ENCODE measurements at places on chromosomes 4 and X.
A peak's percentile ranks its signal among the peaks of the same experiment; 100 is the strongest.

DNA sequence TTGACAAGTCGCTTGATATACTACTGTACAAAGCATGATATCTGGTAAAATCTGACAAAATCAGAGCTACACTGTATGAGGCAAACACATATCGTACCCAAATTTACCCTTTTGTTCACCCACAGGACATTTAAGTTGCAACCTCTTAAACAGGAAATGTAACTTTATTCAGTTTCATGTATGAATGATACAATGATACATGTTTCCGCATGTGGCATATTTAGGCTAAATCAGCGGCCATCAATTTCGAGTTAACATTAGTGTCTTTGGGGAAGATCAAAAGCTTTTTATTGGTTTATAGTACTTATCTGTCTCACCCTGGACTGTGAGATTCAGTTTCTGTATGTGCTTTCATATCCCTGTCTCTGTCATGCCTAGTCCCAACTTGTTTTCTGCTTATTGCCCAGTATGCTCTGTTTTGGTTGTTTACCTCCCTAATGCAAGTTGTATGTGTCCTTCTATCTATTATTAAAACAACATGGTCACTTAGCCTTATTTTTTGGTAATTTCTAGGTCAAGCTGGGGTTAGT, 97.3 kb upstream of the HPRT1 start:
- no peak for DNase-seq

- no peak for DNase-seq
Measured at GRCh38 chr4:14903321-14903720, 99.0 kb upstream of the CPEB2 start.

- DNase-seq = no peak
Measured at GRCh38 chrX:51759055-51759839, 16.0 kb downstream of the GSPT2 start.

- peak; percentile 49 for DNase-seq
Measured at GRCh38 chr4:21882051-21882839, 66.3 kb downstream of the KCNIP4 start.

DNA sequence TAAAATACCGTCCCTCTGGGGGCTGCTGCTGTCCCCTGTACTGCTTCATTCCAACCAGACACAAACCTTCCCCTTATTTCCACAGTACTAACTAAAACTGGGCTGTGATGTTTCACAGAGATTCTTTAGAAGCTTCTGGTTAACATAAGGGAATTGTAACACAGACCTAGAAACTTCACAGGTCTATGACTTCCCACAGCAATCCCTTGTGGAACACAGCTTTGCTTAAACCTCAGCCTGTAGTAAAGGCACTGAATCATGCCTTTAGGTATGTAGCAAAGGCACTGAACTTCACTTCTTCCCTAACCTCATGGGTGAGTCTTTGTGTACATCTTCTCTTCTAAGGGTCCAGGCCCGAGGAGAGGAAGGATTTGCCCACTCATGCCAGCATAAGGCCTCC, 49.4 kb downstream of the SPINK2 start:
- no peak for DNase-seq

DNA sequence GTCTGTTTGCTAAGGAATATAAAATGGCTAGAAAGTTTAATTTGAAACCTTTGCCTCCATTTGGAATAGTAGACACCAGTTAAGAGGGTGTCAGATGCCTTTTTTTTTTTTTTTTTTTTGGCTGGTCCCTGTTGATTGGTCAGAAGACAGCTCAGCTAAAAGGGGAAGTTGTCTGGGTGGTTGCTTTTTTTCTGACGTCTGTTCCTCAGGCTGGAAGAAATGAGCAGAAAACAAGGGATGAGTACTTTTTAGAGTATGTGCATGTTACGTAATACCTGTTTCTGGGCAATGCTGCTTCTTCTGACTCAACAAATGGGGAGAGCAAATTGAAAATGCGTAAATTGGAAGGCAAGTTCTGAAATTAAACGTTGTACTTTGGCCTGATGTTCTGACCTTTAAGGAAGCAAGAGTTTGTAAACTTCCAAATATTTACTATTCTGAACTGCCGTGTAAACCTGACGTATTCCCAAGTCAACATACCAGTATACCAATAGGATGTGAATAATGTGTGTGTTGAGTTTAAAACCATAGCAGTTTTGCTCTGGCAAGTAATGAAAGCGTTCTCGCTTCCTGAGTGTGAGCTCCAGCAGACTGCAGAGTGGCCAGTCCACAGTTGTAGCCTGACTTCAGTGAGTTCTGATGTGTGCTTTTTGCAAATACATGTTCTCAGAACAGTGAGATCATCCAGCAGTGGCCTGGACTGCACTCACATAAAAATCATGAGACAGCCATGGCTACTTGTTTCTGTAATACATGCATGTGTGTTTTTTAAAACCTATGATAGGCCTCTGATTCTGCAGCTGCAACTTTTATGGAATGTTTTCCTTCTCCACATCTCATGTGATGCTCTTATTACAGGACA, 1.7 kb downstream of the SAT1 start:
- peak; percentile 69 for DNase-seq

- DNase-seq = no peak
Measured at GRCh38 chrX:72038016-72038415, 93.7 kb downstream of the RTL5 start.

- DNase-seq = no peak
Measured at GRCh38 chr4:114941503-114941902, 171.9 kb downstream of the NDST4 start.

DNA sequence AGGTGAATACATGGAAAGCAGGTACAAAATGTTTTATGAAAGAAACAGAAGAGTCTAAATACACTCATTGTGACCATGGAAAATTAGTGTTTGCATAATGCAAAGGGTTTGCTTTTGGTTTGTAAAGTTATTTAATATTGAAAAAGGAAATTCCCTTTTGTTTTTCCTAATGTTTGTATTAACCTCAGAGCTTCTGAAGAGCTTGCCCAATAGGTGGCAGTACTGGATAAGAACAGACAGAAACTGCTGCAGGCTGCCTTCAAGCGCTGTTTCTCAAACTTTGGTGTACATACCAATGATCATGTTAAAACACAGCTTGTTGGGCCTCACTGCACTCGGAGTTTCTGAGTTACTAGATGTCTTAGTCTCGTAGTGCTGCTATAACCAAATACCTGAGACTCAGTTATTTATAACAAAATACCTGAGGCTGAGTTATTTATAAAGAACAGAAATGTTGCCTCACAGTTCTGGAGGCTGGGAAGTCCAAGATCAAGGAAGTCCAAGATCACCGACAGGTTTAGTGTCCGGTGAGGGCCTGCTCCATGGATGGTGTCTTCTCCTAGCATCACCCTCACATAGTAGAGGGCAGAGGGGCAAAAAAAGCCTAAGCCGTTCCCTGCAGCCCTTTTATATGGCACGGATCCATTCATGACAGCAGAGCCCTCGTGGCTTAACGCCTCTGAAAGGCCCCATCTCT, 54.2 kb downstream of the SUPT20HL2 start:
- peak; percentile 75 for DNase-seq

DNA sequence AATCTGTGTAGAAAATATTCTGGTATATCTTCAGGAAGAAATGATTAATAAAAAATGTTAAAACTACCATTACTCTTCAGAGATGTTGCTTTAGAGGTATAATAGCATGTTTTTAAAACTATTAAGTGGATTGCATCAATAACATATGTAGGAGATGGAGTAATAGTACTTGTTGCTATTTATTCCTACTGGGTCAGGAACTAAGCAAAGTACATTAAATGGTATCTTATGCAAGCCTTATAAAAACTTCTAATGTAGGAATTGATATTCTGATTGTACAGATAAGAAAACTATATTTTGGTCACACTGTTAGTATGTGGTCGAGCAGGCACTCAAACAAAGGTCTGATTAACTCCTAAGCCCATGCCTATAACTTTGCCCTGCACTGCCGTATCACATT, 31.4 kb upstream of the PDLIM5 start:
- no peak for DNase-seq

DNA sequence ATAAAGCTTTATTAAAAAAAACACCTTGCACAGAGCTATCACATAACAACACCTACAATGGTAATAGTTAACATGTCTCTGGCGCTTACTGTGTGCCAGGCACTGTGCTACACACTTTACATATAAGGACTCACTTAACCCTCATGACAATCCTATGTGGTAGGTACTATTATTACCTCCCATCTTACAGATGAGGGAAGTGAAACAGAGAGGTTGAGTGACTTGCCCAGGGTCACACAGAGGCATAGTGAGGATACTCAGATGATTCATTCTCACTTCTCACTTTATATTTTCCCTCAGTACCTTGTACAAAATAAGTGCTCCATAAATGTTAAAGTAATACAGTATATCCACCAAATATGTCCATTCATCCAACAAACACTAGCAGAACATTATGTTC, 43.4 kb upstream of the IQSEC2 start:
- DNase-seq = no peak

DNA sequence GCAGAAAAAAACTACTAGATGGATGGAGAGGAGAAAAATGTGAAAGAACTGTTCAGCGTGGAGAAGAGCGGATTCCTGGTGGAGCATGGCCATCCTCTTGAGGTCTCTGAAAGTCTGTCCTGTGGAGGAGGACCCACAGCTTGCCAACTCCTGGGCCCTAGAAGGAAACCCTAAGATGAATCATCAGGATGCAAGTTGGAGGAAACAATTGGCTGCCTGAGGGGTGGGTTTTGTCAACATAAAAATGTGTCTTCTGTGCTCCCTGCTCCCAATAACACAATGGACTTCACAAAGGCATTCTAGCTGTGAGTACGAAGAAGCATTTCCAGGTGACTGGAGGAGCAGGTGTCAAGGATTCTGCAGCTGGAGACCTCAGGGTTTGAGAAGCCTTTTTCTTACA, 37.2 kb downstream of the CNGA2 start:
- DNase-seq = no peak

GRCh38 chr4:101794806-101795205, 4.3 kb downstream of the BANK1 start:
- no peak for DNase-seq

DNA sequence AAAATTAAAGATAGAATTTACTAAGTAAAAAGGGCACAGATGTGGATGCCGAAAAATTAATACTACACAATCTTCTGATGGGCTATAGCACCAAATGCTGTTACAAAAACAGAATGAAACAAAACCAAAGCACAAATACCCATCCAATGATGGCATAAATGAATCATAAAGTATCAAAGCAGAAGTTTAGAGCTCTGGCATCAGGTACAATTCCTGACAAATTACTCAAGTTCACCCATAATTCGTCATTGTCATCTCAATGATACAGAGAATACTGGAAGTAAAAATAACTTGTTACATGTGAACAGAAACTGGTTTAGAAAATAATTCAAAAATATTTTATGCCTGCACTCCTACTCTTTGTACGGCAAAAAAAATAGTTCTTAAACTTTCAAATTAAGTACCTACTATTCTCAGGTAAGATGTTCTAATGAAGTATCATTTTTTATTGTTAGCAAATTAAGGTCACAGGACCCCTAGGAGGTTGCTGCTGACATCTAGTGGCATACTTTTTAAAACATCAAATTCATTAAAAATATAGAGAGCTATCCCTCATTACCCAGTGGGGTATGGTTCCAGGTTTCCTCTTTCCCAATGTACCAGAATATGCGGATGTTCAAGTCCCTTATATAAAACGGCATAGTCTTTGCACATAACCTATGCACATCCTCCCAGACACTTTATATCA, 126.1 kb downstream of the INPP4B start:
- peak; percentile 33 for DNase-seq

- no peak for DNase-seq
Measured at GRCh38 chr4:153523941-153524386, 57.8 kb downstream of the TMEM131L start.

- no peak for DNase-seq
Measured at GRCh38 chrX:79154596-79155359, 10.3 kb downstream of the GPR174 start.

- no peak for DNase-seq
Measured at GRCh38 chr4:109985993-109986974, 73.6 kb downstream of the EGF start.

DNA sequence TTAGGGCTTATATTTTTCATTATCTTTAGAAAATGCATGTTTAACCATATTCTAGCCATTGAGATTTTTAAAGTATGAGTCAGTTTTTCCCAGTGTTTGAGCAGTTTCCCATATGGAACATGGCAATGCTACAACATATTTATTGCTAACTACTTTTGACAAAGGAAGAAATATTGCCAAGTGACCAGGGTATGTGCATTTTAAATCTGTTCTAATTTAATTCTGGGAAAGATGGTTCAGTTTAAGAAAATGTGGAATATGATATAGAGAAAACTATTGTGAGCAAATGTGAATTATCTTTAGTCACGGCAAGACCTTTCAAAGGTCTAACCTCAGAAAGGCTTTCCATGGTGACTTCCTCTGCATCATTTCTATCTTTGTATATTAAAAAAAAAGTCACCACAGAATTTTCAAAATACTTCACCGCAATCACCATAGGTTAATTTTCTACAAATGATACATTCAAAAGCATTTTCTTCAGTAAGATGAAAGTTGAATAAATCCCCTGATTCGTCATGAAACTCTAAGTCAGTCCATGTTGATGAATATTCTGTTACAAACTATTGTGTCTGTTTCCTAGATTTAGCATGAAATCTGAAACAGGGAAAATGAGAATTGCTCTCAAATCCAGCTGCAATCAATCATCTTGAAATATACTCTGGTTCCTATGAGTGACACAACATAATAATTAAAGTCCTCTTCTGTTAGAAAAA, 2349.0 kb upstream of the TENM3 start:
- DNase-seq = no peak

DNA sequence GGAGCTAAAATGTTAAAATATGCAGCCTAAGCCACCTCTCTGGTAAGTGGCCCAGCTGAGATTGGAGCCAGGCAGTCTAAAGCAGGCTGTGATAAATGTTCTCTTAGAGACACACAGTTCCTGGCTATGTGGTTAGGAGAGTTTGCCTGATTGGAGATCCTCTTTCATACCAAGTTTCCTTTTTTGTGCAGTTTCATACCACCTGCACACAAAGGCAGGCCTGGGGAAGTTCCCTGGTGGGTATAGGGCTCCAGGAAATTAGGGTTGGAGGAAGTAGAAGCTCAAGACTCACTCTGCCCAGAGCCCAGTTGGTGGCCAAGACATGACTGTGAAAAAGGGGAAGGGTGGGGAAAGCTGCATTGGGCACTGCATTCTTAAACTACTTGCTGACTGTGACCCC, 16.9 kb downstream of the CYBB start:
- no peak for DNase-seq

GRCh38 chr4:129532573-129532972, 436.6 kb downstream of the C4orf33 start:
- DNase-seq = no peak

- DNase-seq = peak; percentile 18
Measured at GRCh38 chrX:55489314-55490009, at the start of gene USP51. Gene USP51 (minus strand): TSS chrX:55489848. CDS start chrX:55488939, 909 bp downstream.

DNA sequence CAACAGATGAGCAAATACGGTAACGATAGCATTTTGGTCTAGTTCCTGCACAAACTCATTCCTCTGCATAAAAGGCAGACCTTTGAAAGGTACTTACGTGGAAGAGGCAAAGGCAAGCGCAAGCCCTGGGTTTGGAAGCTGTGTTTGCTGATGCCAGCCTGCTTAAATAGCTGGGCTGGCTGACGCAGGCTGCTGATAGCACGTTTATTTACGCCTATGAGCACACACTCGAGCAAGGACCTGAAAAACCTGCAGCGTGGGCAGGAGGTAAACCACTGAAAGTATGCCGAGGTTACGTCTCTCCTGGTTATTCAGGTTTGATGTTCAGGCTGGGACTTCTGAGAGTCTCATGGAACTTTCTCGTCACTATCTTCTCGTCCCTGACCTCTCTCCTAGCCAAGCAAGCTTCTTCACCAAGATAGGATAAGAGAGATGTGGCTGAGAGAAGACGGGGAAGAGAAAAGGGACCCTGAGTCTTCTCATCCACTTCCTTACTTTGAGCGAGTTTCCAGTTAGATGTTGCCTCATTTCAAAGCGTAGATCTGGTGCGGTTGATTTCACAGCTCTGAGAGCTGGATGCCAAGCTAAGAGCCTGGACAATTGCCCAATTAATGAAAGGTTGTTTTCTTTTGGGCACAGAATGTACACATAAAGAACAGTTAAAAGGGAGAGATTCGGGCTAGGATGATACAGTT, at the start of gene HOPX:
TSS of gene HOPX (minus strand) at position 139 of the 695 bp plus-strand sequence. CDS start 23,480 bp downstream, outside the sequence.
- peak; percentile 23 for DNase-seq

All from astrocyte of the spinal cord (primary cell).